ENCODE measurements at places on chromosomes 16 and 17.

- DNase-seq: no peak
These were observed 22.6 kb downstream of the MXRA7 start for GRCh38 chr17:76688165-76688622.

GRCh38 chr17:62666801-62667591 lies 39.5 kb downstream of the MRC2 start:
- no peak for DNase-seq

DNA sequence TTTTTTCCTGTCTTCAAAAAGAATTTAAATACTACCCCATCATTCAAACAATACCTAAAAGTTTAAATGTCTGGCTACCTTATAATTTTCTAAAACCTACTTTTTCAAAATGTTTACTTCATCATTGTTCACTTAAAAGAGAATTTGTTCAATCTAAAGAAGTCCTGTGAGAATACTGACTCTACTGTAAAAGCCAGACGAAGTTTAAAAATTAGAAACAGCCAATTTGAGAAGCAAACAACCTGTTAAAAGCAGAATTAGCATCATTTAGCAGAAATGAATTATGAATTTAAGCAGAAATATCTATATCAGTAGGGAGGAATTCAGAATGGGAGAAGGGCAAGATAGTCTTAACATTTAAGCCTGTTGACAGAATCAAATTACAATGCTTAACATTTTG lies 2.1 kb downstream of the SKA2 start:
- DNase-seq: no peak

DNA sequence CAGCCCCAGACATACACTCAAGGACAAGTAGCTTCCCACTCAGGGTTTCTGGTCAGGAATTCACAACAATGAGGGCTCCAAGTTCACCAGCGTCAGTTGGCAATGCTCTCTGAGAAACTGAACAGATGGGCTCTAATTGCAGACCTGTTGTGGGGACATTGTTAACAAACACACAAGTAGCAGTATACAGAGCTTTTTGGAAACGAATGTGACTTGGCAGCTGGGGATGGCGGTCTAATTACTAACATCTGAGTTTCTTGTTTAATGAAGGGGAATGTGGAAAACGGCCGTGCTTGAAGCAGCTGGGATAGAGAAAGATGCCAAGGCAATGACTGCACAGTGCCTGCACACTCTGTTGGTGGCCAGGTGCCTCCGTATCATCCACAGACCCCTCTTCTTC lies 316.1 kb upstream of the IRX3 start:
- DNase-seq: no peak

- DNase-seq: peak; percentile 56
These were observed 66.8 kb downstream of the DNAH3 start for GRCh38 chr16:21083729-21084268.

DNA sequence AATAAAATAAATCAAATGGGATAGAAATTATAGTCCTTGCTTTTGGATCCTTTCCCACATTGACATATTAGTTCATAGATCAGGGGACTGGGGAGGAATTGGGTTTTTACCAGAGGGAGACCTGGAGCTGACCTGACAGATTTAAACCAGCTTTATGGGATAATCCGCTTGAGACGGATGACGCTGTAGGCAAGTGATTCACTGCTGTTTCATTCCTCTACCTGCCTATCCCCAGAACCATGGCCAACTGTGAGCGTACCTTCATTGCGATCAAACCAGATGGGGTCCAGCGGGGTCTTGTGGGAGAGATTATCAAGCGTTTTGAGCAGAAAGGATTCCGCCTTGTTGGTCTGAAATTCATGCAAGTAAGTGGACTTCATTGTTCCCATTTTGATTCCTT lies 2.1 kb downstream of the NME1 start:
- no peak for DNase-seq

DNA sequence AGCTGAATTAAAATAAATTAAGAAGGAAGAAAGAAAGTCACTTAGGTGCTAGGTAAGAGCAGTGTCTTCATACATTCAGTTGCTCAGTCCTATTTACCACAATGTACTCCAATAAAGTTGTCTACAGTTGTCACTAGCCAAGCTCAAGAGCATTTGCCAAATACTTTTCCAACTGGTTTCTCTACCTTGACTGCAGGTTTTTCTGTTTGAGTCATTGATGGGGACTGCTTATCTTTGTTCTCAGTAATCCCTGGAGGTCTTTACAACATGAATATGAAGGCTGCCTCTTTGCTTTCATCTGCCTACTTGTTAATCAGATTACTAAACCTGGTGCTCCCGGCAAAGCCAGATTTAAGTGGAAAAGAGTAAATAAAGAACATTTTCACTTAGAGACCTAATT lies 64.6 kb upstream of the CLEC18B start:
- no peak for DNase-seq

GRCh38 chr16:84062734-84063640 lies 20.4 kb upstream of the SLC38A8 start:
- DNase-seq: peak; percentile 69

GRCh38 chr17:15957608-15958307 lies 12.8 kb downstream of the ADORA2B start:
- no peak for DNase-seq

- DNase-seq: no peak
These were observed 128.7 kb downstream of the CHD9 start for GRCh38 chr16:53183442-53183841.

DNA sequence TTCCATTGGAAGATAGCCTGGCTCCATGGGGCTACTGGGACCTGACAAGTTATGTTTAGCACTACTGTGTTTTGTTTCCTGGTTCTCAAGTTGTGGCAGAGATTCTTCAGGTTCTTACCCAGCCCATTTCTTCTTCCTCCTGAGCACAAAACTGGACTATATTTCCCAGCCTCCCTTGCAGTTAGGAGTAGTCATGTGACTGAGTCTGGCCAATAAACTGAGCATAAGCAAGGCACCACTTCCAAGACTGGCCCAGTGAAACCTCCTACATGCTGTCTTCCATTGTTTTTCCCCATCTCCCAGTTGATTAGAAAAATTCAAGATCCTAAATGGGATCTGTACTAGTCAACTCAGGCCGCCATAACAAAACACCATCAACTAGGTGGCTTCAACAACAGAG lies 28.2 kb upstream of the RBBP6 start:
- no peak for DNase-seq

GRCh38 chr17:67449065-67449464 lies 72.0 kb downstream of the PITPNC1 start:
- no peak for DNase-seq

GRCh38 chr17:78491236-78492115 lies 85.7 kb downstream of the DNAH17 start:
- DNase-seq: no peak

DNA sequence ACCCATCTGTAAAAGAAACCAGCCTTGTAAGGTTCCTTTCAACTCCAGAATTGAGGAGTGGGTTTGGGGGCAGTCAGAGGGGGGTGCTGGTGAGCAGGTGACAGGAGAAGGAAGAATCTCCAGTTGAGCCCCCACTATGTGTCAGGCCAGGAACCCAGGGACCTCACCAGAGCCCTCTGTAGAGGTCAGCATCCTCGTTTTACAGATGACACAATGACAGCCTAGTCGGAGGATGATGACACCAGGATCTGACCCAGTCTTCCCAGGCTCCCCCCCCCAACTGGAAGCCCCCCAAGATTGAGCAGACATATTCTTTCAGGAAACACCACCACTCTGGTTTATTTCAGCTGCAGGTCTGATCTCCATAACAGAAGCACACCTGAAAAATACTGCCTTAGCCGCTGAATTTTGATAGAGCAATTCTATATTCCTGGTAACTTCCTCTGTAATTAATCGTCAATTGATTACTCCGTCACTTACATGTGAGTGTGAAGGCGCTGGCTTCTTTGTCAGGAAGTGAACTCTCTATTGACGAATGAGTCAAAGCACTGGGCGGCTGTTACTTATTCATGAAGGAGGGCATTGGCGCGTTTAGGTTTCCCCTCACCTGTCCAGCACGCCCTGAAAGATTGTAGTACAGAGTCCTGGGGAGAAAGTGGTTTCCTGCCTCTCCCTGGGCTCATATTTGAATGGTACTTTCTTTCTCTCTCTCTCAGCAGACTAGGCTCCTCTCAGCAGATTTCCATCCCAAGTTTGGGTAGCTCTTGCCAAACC lies 21.2 kb downstream of the SOCS3 start:
- DNase-seq: peak; percentile 62

GRCh38 chr17:66340720-66341119 lies 38.3 kb downstream of the PRKCA start:
- no peak for DNase-seq

DNA sequence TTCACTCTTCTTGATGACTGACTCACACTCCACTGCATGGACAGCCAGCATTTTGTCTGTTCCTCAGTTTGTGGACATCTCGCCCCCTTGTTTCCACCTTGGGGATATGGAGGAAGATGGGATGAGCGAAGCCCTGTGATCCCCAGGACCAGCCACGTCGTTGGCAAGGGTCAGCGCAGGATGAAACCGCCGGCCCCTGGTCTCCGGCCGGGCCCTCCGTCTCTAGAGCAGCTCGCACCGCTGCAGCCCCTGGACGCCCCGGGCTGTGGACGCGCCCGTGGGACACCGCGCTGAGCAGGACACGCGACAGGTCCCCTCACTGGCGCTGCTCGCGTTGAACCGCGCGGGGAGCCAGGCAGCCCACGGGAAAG lies 604 bp upstream of the ZC3H18 start:
- DNase-seq: no peak

DNA sequence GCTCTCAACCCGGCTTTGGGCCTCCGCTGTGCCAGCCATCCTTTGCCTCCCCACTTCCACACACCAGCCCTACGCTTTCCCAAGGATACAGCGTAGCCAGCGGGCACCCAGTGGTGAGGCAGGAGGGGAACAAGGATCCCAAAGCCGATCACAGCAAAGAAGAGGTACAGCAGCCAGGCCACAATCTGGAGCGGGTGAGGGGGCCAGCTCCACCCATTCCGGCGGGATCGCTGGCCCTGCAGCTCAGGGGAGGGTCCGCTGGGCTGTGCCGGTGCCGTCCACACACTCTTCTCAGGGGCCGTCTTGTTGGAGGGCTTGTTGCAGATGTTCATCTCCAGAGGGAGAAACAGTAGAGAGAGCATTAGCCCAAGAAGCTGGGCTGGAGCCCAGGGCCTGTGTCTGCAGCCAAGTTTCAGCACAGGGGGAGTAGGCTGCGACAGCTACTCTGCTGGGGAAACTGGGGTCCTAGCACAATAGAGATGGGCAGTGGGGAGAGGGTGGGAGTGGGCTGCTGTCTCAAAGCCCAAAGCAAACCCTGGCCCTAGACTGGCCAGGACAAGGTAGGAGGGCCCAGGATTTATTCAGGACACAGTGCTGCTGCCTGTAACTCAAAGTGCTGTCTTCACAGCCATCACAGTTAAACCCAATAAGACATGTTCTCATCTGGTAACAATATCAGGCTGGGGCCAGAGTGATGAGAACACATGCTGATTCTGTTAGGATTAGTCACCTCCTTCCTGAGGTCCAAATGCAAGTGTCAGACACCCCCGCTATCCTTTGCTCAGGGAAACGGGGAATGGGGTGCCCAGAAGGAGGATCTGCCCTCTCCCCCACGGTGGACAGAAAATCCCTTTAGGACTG lies 9.9 kb downstream of the ZDHHC1 start:
- DNase-seq: no peak

DNA sequence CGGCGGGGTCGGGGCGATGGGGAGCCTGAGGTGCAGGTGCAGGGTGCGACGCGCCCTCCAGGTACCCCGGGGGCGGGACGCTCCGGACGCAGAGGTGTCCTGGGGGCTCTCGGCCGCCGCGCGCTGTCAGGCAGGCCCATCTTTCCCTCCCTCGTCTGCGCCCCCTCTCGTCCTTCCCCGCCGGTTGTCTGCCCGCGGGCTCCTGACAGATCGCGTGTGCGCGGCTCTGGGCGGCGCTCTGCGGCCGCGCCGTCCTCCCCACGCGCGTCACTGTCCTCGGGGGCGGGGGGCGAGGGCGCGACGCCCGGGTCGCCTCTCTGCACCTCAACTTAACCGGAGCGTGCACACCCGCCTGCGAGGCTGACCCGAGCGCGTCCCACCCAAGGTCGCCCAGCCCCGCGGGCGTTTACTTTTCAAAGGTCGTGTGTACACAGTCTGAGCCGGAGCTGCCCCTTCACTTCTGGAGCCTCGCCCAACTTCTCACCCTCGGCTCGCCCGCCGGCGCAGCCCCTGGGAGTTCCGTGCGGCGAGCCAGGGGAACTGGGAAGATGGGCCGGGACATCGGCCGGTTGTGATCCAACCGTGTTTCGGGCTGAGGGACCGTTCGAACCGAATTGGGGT lies 512 bp downstream of the AKAP1 start:
- peak; percentile 71 for DNase-seq

- DNase-seq: no peak
These were observed 1.8 kb upstream of the TCAP start for GRCh38 chr17:39663340-39663687.

DNA sequence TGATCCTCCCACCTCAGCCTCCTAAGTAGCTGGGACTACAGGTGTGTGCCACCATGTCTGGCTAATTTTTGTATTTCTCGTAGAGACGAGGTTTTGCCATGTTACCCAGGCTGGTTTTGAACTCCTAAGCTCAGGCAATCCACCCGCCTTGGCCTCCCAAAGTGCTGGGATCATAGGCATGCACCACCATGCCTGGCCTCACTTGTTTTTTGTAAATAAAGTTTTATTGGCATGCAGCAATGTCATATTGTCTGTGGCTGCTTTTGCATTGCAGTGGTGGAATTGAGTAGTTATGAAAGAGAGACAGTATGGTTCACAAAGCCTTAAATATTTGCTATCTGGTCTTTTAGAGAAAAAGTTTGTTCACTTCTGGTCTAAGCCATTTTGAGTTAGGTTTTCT lies 124.7 kb downstream of the PRKCA start:
- no peak for DNase-seq

- peak; percentile 67 for DNase-seq
These were observed at the start of gene MLKL for GRCh38 chr16:74700438-74701225. TSS of gene MLKL (minus strand) at chr16:74700862. CDS start at chr16:74695757, 5,105 bp downstream.

DNA sequence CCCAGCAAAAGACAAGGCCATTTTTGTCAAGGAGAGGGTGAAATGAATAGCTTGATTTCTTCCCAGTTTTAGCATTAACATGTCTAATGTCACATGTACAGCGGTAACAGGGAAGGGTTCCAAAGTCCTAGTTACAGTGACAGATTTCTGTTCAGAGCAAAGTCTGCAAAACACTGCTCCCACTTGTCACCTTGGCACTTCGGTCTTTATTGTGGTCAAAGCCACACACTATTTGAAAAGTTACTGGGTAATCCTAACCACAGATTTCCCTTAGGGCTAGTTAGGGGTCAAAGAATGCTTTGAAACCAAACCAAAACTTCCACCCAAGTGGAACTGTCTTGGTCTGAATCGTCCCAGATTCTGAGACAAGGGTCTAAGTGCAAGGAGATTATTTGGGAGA lies 455.6 kb downstream of the HS3ST3B1 start:
- no peak for DNase-seq

DNA sequence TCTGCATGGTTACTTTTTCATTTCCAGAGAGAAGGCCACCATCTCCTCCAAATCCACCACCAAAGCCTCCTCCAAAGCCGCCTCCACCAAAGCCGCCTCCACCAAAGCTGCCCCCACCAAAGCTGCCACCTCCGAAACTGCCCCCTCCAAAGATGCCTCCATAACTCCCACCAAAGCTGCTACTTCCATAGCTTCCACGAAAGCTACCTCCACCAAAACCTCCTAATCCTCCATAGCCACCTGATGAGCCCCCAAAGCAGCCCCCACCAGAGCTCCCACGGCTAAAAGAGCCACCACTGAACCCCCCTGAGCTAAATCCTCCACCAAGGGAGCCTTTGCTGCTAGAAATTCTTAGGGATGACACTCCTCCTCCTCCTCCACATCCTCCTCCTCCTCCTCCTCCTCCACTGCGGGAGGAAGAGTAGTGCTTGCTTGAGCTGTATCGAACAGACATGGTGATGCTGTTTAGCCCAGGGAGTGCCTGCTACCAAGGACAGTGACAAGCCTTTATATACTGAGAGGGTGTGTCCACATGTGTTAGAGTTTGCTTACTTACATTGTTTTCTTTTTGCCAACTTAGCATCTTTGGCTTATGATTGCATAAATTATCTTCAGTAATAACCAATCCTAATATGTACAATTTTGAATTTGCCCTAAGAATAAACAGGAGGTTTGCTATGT lies at the start of gene KRT10:
Gene KRT10 (minus strand): TSS at position 483 of the 681 bp plus-strand sequence. CDS start 29 bp downstream, at position 454.
- no peak for DNase-seq
